ENCODE measurements at places on chromosomes 3 and 15.

GRCh38 chr3:42345811-42346210 is 64.6 kb downstream of the LYZL4 start:
- DNase-seq = no peak

- DNase-seq = no peak
These were observed 497 bp downstream of the PARP16 start for GRCh38 chr15:65286069-65286703.

DNA sequence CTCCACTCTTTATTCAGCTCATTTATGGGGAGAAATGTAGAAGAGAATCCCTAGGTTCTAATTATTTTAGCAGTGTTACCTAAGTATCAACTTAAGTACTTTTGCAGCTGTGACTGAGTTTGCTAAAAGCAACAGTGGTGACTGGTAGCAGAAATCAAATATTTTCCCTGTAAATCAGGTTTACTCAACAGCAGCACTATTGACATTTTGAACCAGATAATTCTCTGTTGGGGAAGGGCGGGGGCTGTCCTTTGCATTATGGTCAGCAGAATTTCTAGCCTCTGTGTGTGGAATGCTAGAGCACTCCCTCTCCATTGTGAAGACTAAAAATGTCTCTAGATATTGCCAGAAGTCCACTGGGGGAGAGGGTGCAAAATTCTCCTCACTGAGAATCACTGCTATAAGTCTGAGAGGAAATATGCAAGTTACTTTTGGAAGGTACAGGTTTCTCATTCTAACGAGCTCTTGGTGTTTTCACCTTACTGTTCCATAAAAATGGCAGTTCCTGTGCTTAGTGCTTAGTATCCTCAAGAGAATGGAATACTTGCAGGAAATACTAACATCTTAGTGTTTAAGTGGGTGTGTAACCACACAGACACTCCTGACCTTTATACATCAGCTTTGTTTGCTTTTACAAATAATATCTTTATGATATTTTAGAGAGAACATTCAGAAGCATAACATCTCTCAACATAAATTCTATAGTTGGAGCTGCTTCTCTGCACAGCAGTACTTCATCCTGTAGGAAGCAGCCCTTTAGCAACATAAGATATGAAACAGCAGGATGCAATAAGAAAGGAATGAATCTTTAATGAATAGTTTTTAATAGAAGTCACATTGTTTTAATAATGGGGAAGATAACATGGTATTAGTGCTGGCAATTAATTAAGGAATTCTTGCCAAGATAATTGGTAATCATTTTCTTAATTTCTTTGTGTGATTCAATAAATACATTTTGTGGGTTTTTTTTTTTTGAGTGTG is 246.5 kb upstream of the GOLIM4 start:
- no peak for DNase-seq

DNA sequence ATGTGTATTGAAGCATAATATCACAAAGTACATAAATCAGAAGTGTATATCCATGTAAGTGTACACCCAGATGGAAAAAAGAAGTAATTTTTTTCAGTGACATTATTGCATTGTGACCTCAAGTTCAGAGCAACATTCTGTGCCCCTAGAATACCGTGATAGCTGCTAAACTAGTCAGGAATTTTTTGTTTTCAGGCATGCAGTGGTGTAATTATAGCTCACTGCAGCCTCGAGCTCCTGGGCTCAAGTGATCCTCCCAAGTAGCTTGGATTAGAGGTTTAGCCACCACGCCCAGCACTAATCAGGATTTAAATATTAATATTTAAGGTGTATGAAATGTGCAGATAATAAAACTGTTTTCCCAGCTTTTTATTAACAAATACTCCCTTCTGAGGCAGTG is 25.5 kb downstream of the SEC62 start:
- no peak for DNase-seq

DNA sequence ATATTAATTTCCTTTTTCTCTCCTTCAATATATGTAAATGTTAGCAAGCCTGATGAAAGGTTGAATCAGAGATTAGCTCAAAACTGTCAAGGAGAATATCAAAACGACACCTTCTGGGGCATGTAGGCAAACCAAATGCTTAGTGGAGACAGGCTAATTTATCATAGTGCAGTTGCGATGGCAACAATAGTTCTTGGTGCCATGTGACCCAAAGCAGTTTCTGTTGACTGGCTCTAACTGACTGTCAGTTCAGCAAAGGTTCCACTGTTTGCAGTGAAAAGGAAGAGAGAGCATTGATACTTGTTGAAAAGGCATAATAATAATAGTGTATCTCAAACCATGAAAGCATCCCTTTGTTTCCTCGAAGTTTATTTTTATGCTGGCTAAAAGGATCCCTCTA is 513.9 kb downstream of the NLGN1 start:
- DNase-seq = no peak

DNA sequence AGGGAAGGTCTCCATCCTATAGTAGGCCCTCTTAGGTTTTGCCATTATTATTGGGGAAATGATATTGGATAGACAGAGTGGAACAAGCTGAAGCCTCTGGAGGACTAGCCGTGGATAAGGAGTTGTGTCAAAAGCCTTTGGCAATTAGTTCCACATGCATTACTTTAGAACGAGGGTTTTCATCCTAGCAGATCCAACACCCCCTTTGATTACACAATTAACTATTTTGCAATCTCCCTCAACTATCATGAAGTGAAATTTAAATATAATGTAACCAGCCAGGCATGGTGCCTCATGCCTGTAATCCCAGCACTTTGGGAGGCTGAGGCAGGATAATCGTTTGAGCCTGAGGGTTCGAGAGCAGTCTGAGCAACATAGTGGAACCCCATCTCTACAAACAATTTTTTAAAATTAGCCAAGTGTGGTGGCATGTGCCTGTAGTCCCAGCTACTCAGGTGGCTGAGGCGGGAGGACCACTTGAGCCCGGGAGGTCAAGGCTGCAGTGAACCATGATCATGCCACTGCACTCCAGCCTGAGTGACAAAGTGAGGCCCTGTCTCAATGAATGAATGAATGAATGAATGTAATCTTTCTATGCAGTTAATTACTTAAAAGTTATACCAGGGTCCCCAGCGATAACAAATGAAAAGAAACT is 56.8 kb downstream of the PXYLP1 start:
- no peak for DNase-seq

- no peak for DNase-seq
These were observed 29.6 kb upstream of the GREM1 start for GRCh38 chr15:32688151-32688639.

DNA sequence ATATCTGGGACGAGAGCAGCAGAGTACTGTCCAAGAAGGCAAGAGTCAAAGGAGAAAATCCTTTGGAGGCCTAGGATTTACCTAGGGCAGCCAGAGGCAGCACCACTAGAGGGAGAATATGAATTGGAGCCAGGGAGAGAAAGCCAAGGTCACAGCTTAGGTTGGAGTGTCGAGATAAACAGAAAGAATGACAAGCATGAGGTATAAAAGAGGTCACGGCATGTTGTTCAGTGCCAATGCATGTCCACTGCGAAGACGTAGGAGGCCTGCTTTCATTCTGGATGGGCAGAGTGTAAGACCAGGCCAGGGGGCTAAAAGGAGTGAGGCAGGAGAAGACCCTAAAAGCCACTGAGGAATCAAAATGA is 47.2 kb downstream of the THBS1 start:
- DNase-seq = no peak

- DNase-seq = no peak
These were observed 72.2 kb upstream of the RAD18 start for GRCh38 chr3:9035473-9035872.

- no peak for DNase-seq
These were observed 10.3 kb downstream of the STARD5 start for GRCh38 chr15:81313686-81314085.

- no peak for DNase-seq
These were observed 49.1 kb downstream of the DNASE1L3 start for GRCh38 chr3:58161435-58162398.

DNA sequence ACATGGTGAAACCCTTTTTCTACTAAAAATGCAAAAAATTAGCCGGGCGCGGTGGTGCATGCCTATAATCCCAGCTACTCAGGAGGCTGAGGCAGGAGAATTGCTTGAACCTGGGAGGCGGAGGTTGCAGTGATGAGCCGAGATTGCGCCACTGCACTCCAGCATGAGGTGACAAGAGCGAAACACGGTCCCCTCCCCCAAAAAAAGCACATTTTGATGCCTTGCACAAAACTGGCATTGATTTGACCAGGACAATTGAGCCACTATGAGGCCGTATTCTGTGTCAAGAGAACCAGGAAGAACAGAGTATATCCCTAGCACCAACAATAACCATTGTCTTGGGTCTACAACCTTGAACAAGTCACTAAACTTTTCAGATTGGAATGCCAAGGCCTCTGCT is 50.6 kb downstream of the SH3BP5 start:
- DNase-seq = no peak

GRCh38 chr15:62953496-62954045 is 89.0 kb upstream of the TPM1 start:
- DNase-seq = no peak

DNA sequence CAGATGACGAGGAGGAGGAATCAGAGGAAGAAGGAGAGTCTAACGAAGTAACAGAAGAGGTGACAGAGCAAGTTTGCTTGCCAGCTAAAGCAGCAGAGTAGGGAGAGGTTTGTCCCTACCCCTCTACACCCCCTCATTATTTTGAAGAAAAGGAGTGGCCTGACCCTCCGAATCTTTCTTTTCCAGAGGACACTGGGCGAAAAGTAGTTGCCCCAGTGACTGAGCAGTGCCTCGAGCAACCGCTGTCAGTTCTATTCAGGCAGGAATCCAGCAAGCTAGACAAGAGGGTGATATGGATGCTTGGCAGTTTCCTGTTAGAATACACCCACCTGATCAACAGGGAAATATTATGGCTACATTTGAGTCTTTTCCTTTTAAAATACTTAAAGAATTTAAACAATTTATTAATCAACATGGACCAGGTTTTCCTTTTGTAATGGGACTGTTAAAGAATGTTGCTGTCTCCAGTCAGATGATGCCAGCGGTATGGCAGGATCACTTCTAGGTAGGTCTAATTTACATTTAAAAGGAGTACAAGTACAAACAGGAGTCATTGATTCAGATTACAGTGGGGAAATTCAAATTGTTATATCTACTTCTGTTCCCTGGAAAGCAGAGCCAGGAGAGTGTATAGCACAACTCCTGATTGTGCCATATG is 31.9 kb upstream of the ACVR2B start:
- no peak for DNase-seq

- DNase-seq = no peak
These were observed 133.9 kb downstream of the CPNE4 start for GRCh38 chr3:131900891-131901290.

DNA sequence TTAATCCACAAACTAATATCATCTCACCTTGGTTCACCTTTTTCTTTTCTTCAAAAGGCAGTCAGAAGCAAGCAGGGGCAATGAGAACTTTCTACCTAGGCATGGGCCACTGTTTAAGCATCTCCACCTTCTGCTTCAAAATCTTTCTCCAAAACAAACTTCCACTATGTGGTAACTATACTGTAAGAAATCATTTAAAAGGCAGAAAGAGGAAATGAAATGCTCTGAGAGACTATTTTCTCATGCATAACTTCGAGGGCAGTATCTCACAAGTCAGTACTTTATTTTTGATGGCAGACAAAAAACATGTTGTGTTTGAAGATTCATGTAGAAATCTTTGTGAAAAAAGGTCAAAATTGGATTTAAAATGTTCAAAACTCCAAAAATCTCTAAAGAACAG is 419.7 kb downstream of the ZBTB20 start:
- no peak for DNase-seq

Measured in activated CD4-positive, alpha-beta T cell treated with anti-CD3 and anti-CD28 coated beads for 1 hour (primary cell).